ENCODE measurements at places on chromosomes 11 and 22.

DNA sequence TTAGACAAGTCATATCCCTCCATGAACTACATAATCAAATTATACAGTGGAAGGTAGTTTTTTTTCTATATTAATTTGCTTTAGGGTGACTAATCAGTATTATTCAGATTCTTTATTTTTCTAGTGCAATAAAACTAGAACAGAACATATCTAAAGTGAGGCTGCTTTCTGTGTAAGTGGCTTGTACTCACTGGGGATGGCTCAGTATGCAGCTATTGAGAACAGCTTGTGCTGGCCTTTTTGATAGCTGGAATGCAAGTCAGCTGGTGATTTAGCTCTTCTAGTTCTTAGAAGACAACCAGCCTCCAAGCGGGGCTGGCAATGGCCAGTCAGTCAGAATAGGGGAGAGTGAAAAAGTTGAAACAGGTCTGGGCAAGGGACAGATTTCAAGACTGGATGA, 119.4 kb downstream of the BLID start:
- no peak for DNase-seq

GRCh38 chr11:128565881-128566280, 21.5 kb downstream of the ETS1 start:
- no peak for DNase-seq

DNA sequence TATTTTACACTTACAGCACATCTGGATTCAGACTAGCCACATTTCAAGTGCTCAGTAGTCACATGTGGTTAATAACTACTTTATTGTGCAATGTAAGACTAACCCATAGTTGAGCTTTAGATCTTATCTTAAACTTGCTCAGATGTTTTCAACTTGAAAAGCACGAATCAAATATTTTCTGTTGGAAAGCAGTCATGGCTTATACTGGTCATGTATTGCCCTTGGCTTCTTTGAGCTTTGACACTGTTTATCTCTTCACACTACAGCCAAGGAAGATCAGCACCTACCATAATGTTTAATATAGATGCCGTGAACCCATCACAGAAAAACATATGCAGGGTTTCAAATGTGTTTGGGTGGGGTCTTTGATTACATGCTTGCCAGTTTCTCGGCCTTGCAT, 4.4 kb downstream of the RBX1 start:
- no peak for DNase-seq

DNA sequence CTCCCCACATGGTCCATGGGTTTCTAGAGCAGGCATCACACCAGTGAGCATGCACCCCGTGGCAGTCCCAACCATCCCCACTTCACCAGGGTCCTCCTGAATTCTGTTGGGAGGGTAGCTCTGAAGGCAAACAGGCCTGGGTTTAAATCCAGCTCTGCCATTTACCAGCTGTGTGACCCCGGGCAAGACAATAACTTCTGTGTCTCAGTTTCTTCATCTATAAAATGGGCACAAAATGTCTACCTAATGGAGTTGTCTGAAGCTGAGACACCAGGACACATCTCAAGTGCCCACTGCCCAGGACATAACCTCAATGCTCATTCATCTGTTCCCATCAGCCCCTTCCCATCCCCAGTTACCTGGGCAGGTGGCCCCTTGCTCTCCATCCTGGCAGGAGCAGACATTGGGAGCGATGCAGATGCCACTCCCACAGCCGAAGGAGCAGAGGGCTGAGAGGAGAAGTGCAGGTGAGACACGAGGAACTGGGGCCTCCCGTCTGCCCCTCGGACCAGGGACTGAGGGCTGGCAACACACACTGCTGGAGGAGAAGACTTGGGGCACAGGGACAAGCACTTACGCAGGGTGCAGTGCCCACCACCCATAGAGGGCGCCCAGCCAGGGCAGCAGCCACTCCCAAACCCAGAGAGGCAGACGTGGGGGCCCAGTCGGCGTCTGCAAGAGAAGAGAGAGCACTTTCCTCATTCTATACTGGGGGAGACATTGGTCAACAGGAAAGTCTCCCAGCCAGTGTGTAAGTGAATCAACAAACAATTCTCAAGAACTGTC, 4.0 kb downstream of the VWCE start:
- DNase-seq: no peak

GRCh38 chr11:87320123-87320522, 282.4 kb downstream of the TMEM135 start:
- DNase-seq: no peak
